CD4-positive, alpha-beta T cell treated with Interferon gamma for 1 hour (primary cell): ENCODE measurements at places on chromosomes 1 and 21.

GRCh38 chr1:170580636-170581440 lies 48.9 kb downstream of the GORAB start:
- no peak for DNase-seq

GRCh38 chr1:112866981-112867380 lies 89.0 kb downstream of the SLC16A1 start:
- no peak for DNase-seq

- no peak for DNase-seq
These were observed 22.0 kb upstream of the BLACAT1 start for GRCh38 chr1:205477759-205478247.

GRCh38 chr1:40820911-40821693 lies 37.5 kb downstream of the KCNQ4 start:
- DNase-seq: no peak

DNA sequence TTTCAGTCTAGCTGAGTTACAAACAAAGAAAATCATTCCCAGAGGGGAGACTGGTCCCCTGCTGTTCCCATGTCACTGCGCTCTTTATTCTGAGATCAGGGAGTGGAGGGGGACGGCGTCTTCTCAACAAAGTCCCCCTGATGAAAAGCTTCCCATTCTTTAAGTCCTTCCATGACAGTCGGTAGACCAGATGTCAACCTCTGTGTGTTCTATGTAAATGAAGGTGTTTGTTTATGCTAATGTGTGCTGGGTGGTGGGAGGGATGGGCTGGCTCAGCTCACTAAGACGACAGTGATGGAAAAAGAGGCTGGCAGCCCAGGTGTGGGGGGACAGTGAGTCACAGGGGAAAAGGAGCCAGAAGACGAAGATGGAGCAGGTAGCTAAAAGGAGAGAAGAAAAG lies 148.2 kb upstream of the KLHDC7A start:
- DNase-seq: no peak

GRCh38 chr1:62271948-62272728 lies 47.1 kb downstream of the KANK4 start:
- peak; percentile 29 for DNase-seq

DNA sequence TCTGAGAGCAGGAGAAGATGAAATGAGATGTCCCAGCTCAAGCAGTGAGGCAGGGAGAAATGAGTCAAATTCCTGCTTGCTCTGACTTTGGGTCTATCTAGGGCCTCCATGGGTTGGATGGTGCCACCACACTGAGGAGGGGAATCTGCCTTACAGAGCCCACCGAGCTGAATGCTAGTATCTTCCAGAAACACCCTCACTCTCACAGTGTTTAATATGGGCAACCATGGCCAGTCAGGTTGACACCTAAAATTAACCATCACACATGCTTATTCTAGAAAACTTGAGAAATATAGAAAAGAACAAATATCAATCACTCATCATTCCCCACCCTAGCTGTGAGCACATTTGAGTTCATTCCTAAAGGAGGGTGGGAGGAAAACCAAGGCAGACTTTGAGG lies 29.4 kb upstream of the FHAD1 start:
- no peak for DNase-seq

- DNase-seq: no peak
These were observed 61.6 kb downstream of the FHAD1 start for GRCh38 chr1:15308621-15309027.

GRCh38 chr1:56527548-56528302 lies 51.6 kb downstream of the PLPP3 start:
- DNase-seq: no peak

DNA sequence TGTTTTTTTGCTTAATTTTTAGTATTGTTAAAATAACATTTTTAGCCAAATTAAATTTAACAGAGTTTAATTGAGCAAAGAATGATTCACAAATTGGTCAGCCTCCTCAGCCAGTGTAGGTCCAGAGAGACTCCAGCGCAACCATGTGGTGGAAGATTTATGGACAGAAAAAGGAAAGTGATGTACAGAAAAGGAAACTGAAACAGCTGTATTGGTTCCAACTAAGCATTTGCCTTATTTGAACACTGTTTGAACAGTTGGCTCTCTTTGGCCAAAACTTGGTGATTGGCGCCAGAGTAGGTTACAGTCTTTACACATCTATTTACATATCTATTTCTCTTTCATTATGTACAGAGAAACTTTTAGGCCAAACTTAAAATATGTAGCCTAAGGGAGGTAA lies 19.4 kb downstream of the RPS6KC1 start:
- DNase-seq: peak; percentile 1
